Left colon (tissue), 2 donors: ENCODE measurements at places on chromosomes 5 and 9. TPM values are rescaled to one million over a fixed set of nuclear protein-coding genes. Genes with fewer than 3 reads are reported as not detected.

The SMIM32 gene
- total RNA-seq = 23.5 TPM

The PTPA gene
- total RNA-seq = 90.8 TPM

The MEF2C gene
- total RNA-seq = 10.0 TPM

The NTRK2 gene
- 5.7 TPM for total RNA-seq

The TMEM203 gene
- total RNA-seq = 40.0 TPM

The PAPPA gene
- total RNA-seq = 0.82 TPM

The HTR1A gene
- not detected for total RNA-seq

The FREM1 gene
- total RNA-seq = 0.43 TPM

The CARTPT gene
- total RNA-seq = 0.39 TPM

The CCNI2 gene
- 11.4 TPM for total RNA-seq

The TAF11L5 gene
- not detected for total RNA-seq

The CCL21 gene
- 27.5 TPM for total RNA-seq
